Left renal pelvis (tissue), 4 donors: ENCODE measurements at places on chromosomes 5 and 9. TPM values are rescaled to one million over a fixed set of nuclear protein-coding genes. Genes with fewer than 3 reads are reported as not detected.

Gene DBH
- polyA plus RNA-seq, result 1.4 TPM

Gene NELFB
- 51.8 TPM for polyA plus RNA-seq

DNA sequence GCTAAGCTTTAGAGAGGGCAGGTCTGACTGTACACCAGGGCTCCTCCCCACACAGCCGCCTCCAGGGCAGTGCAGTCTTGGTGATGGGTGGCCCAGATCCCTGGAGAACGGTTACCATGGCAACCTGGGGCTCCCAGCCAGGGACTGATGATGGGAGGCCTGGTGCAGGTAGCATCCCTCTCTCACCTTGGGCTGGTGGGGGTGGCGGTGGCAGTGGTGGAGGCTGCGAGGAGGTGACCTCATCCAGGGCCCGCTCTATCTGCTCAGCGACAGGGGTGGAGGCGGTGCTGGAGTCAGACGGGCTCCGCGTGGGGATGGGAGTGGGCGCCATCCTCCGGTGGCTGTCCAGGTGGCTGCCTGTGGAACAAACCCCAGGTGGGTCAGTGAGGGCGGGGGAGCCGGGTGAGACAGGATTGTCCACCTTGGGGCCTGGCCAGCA lies 12.3 kb downstream of the PRR7 start:
- DNase-seq, result no peak

- no peak for DNase-seq
These were observed 321.5 kb downstream of the FBXL7 start for GRCh38 chr5:15821506-15821905.

Gene FIBCD1
- polyA plus RNA-seq, result 0.19 TPM

Gene CCL27
- 1.1 TPM for polyA plus RNA-seq

DNA sequence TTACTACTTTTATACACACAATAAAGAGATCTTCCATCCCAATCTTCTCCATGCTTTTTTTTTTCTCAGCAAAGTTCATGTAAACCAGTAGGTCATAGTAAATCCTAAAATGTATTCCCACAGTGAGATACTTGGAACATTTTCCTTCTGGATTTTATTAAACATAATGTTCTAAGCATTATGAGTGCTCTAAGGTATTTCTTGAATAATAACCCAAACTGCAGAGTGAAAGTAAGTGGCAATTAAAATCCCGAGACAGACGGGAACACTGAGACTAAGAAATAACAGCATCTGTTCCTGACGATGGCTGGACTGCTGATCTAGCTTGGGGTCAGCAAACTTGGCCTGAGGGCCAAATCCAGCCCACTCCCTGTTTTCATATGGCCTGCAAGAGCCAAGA lies 359.8 kb downstream of the ARL15 start:
- no peak for DNase-seq

DNA sequence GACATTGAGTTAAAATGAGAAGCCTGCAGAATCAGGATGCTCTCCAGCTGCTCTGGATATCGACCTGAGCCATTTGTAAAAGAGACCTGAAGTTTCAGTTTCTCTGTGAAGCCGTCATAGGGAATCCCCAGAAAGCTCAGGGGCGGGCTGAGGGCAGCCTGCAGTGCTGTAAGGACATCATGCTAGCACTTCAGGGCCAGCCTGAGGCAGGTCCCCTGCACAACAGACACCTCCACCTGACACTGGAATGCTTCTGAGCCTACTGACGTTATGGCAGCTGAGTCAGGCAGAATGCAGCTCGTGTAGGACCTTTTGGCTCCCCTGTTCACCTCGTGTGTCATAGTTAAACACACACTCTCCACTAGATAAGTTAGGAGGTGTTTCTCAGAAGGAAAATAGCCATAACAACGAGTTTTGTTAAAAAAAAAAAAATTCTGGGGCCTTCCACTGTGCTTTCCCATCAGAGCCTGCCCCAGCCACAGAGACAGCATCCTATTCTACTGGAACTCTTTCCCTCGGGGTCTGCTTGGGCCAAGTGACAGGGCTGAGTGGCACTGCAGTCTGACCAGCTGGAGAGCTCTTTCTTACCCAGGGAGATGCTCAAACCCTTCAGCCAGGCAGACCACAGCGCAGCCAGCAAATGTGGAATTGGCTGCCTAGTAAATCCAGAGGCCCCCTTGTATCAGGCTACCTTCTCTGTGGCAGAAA lies 354.9 kb downstream of the DIRAS2 start:
- DNase-seq, result no peak

GRCh38 chr5:153400931-153401330 lies 89.5 kb upstream of the GRIA1 start:
- DNase-seq, result no peak

DNA sequence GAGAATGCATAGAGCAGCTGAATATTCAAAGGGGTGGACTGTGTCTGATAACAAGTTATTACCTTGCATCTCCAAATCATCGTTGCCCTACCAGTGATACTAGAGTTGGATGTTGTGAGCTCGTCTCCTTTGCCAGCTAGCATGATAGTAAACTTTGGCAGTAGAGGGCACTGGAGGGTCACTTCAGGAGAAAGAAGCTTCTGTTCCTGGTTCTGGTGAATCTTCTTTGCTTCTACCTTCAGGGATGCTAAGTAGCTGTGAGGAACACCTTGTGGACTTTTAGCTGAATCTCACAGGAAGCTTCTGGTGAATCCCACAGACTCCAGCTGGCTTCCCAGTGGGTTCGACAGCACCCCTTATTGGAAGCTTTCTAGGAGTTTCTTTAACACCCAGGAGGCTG lies 626.6 kb upstream of the SGCD start:
- no peak for DNase-seq
